ENCODE measurements at places on chromosomes 5 and 9. TPM values are rescaled to one million over a fixed set of nuclear protein-coding genes. Genes with fewer than 3 reads are reported as not detected.
A peak's percentile ranks its signal among the peaks of the same experiment; 100 is the strongest.

DNA sequence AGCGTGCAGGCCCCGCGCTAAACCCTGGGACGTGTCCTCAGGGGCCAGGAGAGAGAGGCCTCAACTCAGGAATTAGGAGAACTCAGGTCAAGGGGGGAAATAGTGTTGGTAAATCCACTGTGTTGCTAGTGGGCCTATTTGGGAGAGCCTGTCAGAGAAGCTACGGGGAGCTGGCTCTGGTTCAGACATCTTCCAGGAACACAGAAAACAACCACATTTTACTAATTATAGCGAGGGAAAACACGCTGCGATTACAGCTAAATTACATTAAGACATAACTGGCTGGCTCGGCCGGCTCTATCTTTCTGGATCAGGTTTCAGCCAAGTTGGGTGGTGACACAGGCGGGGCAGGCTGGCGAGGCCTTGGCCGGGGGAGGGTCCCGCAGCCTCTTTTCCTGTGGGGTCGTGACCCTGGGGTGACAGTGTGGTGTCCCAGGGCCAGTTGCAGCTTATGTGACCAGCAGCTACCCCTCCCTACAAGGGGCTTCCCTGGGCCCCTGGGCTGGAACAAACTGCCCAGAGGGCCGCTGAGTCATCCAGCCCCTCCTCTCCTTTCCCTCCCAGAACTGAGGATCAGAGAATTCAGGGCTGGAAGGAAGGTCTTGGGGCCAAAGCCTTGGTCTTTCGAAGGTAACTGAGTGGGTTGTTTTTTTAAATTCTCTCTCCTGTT, 75.1 kb downstream of the FGF18 start:
- DNase-seq, result peak; percentile 61

DNA sequence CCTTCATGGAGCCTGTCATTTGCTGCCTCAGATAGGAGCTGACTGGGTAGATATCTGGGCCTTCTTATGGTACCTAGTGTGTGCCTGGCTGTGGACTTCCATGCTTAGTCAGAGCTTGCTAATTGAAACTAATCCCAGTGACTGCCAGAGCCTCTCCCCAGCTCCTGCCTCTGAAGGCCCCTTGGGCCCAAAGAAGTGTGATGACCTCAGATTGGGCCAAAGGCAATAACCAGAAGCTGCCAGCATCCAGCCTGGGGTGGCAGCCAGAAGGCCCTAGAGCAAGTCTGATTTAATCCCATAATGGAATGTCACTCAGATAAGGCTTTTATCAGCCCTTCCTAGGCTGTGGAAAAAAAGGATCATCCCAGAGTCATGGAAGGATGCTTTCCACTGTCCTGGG, 17.1 kb upstream of the CDC23 start:
- DNase-seq, result no peak

GRCh38 chr9:110135846-110136245, 72.1 kb downstream of the C9orf152 start:
- DNase-seq, result no peak

GRCh38 chr5:3310541-3311261, 284.9 kb upstream of the IRX1 start:
- peak; percentile 75 for DNase-seq

DNA sequence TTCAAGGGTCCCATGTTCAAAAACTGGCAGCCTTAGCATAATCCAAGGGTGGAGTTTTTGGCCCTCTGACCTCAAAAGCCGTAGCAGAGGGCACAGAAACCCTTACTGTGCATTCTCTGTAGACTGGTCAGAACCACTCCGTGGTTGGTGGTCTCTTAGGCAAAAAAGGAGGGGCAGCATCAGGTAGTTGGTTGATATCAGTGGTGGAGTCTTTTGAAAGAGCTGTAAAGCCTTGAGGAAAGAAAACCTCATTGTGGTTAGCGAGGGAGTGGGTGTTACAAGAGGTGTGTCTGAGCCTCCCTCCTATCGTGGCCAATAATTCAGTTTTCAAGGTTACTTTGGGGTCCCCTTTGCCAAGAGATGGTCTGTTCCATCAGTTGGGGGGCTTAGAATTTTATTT, 40.9 kb downstream of the ARHGEF28 start:
- no peak for DNase-seq

DNA sequence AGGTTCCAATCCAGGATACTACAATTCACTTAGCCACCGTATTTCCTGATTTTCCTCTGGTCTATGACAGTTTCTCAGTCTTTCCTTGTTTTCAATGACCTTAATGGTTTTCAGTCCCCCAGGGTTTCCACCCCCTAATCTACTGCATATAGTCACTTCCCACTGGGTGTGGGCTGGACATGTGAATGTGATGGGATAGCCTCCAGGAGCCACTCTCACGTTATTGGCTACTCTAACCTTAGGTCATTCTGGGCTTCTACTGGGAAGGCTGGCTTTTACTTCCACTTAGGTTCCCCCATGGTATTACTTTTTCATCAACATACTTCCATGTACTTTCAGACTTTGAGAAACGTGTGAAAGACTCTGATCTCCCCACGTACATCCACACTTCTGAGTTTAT, 46.5 kb downstream of the ISOC1 start:
- DNase-seq, result no peak

GRCh38 chr5:115098041-115098702, 71.5 kb downstream of the TRIM36 start:
- no peak for DNase-seq

PDLIM4 gene
- total RNA-seq, result 48.8 TPM

SLC6A7 gene
- total RNA-seq, result not detected

PCDHGA4 gene
- total RNA-seq, result 0.86 TPM

NTNG2 gene
- total RNA-seq, result 8.1 TPM

MYOZ3 gene
- total RNA-seq, result 8.5 TPM

All from mesothelial cell of epicardium (in vitro differentiated cells).